ENCODE measurements at places on chromosomes 3 and 15.

GRCh38 chr3:128448491-128448890, 18.2 kb downstream of the DNAJB8 start:
- DNase-seq = no peak

- no peak for DNase-seq
Measured at GRCh38 chr3:97930018-97930417, 42.2 kb downstream of the RIOX2 start.

- no peak for DNase-seq
Measured at GRCh38 chr3:147906285-147906684, 497.1 kb downstream of the ZIC1 start.

GRCh38 chr3:188076176-188076575, 77.8 kb upstream of the LPP start:
- no peak for DNase-seq

DNA sequence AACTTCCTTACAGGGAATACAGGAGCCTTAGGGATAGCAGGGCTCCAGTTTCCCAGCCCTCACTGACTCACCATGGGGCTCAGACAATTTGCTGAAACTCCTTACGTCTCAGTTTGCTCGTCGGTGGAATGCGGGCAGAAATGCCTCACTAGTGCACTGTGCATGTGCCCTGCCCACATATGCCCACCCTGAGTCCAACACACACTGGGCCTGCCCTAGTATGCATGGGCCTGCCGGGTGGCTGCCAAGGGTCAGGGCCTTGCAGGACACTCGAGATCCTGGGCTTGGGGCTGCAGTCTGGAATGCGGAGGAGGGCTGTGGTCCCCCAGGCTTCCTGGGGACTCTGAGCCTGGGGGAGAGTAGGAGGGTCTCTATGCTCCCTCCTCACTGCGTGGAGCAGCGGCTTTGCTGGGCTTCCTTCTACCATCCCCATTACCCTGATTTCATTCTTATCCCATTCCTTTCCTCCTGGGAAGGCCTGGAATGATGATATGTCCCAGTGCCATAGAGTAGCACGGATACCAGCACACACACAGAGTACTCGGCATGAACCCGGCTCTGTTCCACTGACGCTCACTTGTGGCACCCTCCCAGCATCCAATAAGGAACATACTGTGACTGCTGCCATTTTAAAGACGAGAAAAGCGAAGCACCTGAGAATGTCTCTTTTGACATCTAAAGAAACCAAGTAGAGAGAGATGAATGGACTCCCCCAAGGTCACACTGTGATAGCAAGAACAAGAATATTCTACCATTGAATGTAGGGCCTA, 124.2 kb downstream of the ASB7 start:
- no peak for DNase-seq

DNA sequence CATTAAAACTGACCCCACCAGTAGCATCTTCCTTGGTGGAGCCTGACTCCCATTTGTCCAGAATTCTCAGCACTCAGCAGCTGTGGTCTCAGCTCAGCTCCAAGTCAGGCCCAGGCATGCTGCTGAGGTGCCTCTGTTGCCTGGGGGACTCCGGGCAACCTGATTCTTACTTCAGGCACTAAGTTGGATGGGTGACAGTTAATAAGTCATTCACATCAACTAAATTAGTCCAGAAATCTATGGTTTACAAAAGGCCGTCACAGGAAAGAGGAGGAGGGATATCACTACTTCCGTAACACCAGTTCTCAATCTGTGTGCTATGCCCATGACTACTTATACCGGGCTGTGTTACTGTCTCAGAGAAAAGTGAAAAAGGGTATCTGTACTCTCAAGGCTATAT, 310.2 kb downstream of the SATB1 start:
- no peak for DNase-seq

- no peak for DNase-seq
Measured at GRCh38 chr15:46293550-46293949, 658.7 kb downstream of the SQOR start.

GRCh38 chr3:30520699-30521098, 85.7 kb upstream of the TGFBR2 start:
- no peak for DNase-seq

- DNase-seq = no peak
Measured at GRCh38 chr3:177515786-177516157, 318.5 kb upstream of the TBL1XR1 start.

GRCh38 chr3:115657168-115657567, 33.9 kb downstream of the GAP43 start:
- no peak for DNase-seq

GRCh38 chr15:70478251-70478990, 284.9 kb downstream of the UACA start:
- no peak for DNase-seq

- peak; percentile 71 for DNase-seq
Measured at GRCh38 chr3:51974963-51975851, at the start of gene ABHD14A. Gene ABHD14A (plus strand): TSS chr3:51975064. CDS start chr3:51975136, 72 bp downstream.

- DNase-seq = no peak
Measured at GRCh38 chr15:25734680-25735355, 128.3 kb downstream of the ATP10A start.

- DNase-seq = no peak
Measured at GRCh38 chr15:66901336-66902100, 163.9 kb upstream of the SMAD3 start.

- DNase-seq = no peak
Measured at GRCh38 chr3:124336067-124336656, 344.2 kb upstream of the ROPN1 start.

DNA sequence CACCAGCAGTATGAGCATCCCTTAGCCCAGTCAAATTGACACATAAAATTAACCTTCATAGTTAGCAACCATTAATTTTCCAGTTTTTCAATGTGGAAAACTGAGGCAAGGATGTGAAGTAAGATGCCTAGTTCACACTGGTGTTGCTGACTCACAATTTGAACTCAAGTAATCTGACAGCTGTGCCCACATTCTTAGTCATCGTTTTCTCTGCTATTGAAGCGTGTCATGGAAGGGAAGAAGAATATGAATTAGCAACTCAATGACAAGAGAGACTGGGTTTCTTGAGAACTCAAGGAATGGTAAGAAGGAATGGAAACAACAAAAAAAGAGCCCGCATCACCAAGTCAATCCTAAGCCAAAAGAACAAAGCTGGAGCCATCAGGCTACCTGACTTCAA, 261.4 kb downstream of the EPHA3 start:
- no peak for DNase-seq

DNA sequence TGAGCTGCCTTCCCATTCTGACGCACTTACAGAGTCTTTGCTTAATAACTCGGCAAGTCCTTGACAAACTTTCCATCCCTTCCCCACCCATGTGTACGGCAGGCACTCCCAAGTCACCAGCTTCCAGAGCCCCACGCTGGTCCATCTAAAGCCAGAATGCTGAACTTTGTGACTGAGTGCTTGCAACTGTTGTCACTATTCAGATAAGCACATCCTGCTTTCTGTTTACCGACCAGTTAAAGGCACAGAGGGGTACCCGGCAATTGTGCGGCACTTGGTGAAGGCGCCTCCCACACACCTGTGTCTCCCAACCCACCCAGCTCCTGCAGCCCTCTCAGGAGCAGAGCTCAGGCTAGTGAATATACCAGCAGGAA, 430.6 kb downstream of the FOXP1 start:
- DNase-seq = no peak

DNA sequence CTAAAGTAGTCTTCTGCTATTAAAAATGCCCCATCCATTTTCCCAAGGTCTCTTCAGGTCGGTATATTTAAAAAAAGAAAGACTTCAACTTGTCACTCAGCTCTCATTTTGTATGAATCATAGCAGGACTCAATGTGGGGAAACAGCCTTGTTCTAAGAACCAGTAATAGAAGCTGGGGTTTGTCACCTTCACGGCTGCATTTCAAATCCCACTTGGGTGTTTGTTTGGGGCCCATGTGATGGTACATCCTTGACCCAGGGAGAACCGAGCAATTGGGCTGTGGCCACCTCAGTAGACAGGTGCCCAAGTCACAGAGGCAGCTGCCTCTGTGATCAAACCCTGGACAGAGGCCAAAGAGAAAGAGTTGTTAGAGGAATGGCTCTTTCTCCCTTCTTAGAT, 70.3 kb upstream of the ARL8B start:
- no peak for DNase-seq

DNA sequence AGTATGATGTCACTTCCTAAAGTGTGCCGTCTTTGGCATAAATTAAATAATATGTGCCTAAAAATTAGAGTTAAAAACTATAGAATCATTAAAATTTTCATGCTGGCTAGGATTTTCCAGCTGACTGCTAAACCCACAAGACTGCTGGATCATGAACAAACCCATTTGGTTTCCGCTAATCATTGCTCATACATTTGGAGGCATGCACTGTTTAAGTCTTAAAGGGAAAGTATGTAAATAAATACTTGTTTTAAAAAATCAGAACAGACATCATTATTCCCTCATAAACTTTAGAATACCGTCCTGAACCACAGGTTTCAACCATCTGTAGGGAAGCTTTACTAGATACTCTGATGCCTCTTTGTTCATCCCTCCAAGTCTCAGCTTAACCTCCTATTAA, 26.5 kb downstream of the ATP6V1A start:
- DNase-seq = no peak

GRCh38 chr15:98954411-98954810, 53.2 kb downstream of the PGPEP1L start:
- DNase-seq = peak; percentile 26

GRCh38 chr3:36833160-36833814, 68.9 kb upstream of the DCLK3 start:
- no peak for DNase-seq

DNA sequence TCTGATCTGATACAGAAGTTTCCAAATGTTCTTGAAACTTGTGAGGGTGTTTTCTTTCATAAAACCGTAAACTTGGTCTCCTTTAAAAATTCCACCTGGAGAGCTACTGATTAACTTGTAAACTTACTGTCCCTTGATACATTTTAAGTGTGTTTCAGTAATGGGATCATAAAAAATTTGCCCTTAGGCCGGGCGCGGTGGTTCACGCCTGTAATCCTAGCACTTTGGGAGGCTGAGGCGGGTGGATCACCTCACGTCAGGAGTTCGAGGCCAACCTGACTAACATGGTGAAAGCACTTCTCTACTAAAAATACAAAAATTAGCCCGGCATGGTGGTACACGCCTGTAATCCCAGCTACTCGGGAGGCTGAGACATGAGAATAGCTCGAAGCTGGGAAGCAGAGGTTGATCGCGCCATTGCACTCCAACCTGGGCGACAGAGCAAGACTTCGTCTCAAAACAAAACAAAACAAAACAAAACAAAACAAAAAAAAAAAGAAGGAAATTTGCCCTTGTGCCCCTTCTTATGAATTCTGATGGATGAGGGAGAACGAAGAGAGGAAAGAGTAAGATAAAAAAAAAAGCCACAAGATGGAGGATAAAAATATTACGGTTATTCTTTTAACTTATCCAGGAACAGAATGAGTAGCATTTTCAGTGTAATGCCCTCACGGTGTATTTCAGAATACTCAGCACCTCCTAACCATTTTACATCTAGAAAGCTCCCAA, 32.1 kb upstream of the AP4E1 start:
- DNase-seq = no peak
